ENCODE measurements at places on chromosomes 7 and 10.

DNA sequence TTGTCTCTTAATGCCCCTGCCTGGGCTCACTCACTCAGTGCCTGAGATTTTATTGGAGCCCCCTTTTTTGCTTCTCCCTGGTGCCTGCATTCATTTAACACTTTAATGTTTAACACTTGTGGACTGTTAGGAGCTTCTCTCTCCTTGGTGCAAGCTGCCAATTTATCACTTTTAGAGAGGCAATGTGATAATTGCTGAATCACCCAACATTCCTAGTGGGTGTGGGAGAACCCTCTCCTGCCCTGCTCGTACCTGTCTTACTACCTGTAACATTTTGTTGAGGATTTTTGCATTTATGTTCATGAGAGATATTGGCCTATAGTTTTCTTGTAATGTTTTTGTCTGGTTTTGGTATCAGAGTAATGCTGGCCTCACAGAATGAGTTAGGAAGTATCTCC is 13.2 kb downstream of the STAM start:
- DNase-seq = no peak

- no peak for DNase-seq
Measured at GRCh38 chr10:27474741-27475140, 29.4 kb upstream of the RAB18 start.

DNA sequence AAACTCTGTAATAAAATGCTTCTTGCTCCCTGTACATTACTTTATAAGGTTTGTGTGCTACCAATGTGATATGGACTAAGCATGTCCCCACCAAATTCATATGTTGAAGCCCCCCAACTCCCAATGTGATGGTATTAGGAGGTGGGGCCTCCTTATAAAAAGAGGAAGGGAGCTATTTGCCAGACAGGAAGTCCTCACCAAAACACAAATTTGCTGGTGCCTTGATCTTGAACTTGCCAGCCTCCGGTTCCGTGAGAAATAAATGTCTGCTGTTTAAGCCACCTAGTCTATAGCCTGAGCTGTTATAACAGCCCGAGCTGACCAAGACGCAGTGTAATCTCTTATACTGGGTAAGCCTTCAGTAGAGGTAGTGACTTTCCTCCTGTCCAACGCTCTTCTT is 114.5 kb downstream of the INHBA start:
- no peak for DNase-seq

DNA sequence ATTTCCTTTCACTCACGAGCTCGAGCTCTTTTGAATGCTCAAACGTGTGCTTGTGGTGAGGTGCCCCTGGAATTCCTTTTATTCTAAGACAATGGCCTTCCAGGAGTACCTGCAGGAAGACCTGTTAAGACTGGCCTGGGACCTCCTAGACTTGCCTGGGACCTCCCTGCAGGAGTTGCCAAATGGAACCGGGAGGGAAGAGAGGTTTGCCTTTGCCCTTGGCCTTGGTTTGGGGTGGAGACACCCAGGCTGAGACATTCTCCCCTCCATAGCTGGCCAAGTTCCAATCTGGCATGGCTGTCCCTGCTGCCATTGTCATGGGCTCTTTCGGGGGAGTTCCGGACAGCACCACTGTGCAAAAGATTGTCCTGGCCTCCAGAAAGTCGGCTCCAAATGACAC is 39.7 kb downstream of the DNAJB12 start:
- DNase-seq = no peak

- no peak for DNase-seq
Measured at GRCh38 chr10:130986846-130987245, 324.7 kb downstream of the TCERG1L start.

GRCh38 chr7:65931685-65932084 is 50.3 kb downstream of the GUSB start:
- DNase-seq = no peak

- no peak for DNase-seq
Measured at GRCh38 chr7:113805976-113806375, 112.8 kb downstream of the PPP1R3A start.

GRCh38 chr10:122310311-122311050 is 39.4 kb downstream of the BTBD16 start:
- DNase-seq = no peak

DNA sequence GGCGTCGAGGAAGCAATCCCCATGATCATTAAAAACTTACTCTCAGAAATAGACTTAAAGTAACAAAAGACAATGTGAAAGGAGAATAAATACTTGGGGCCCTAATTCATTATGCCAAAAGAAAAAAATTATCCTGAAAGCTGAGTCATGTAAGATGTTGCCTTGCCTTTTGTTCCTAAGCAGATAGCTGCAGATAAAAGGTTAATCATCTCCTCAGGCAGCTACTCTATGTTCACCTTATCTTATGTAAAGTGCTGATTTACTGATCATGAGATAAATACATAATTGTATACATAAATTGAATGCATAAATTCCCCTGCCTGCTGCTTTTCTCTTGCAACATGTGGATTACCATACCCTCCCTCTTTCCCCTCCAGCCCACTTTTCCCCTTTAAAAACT is 28.1 kb upstream of the CREB3L2 start:
- DNase-seq = no peak
